ENCODE measurements at places on chromosomes 6 and 20.

DNA sequence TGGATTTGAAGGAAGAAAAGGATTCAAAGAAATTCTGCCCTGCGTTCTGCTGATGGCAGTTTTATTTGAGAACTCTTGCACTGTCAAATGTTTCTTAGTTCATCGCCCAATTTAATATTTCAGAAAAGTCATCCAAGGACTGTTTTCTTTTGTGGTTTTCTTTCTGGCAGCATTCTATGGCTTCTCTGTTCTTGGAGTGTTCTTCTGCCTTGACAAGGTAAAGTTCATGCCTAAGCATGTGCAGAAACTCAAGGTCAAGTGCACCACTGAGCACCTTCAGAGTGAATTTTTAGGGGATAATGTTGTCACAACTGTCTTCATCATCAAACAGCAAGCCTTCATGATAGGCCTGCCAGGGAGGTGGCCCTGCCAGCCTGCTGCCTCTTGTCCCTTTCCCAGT is 225.6 kb downstream of the PLCB1 start:
- DNase-seq = no peak

DNA sequence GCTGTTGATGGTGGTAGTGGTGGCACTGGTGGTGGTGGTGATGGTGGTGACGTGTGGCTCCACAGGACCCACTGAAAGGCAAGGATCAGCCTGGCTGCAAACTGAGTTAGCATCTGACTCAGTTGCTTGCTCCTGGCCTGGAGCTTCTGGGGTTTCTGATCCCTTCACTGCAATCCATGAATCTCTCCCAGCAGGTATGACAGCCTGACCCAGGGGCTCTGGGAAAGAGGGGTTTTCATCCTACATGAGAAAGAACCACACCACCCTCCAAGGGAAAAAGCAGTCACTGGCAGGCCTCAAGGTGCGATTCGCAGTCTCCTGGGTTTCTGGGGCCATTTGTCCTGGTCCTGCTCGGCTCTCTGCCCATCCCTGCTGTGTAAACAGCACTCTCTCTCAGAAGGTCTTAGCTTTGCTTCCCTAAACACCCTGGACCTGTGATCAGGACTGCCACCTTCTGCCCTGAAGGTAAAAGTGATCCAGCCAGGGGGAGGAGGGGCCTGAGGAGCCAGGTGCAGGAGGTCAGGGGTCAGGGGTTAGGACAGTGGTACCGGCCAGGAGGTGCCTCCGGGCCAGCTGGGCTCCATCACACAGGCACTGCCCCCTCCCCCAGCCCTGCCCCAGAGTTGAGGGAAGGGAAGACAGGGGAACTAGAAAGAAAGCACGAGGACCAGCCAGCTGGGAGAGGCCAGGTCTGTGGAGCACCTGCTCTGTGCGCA is 152.0 kb downstream of the BMP7 start:
- DNase-seq = no peak

DNA sequence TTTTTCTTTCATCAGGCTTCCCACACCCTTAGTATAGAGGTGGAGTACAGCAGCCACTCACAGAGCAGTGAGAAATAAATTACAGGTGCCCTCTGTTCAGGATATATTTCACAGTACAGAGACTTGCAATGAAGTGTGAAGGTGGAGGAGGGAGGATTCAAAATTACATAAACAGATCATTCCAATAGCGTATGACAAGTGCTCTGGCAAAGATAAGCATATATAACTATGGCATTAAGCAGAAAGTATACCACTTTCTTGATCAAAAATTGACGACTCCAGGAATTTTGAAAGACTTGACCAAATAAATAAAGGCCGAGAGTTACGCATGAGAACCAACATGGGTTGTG is 108.7 kb downstream of the GPX5 start:
- no peak for DNase-seq

- DNase-seq = no peak
Observed at GRCh38 chr6:63307581-63308246, 12.1 kb downstream of the LGSN start.

GRCh38 chr6:16130437-16130891 is 1.6 kb downstream of the MYLIP start:
- no peak for DNase-seq

DNA sequence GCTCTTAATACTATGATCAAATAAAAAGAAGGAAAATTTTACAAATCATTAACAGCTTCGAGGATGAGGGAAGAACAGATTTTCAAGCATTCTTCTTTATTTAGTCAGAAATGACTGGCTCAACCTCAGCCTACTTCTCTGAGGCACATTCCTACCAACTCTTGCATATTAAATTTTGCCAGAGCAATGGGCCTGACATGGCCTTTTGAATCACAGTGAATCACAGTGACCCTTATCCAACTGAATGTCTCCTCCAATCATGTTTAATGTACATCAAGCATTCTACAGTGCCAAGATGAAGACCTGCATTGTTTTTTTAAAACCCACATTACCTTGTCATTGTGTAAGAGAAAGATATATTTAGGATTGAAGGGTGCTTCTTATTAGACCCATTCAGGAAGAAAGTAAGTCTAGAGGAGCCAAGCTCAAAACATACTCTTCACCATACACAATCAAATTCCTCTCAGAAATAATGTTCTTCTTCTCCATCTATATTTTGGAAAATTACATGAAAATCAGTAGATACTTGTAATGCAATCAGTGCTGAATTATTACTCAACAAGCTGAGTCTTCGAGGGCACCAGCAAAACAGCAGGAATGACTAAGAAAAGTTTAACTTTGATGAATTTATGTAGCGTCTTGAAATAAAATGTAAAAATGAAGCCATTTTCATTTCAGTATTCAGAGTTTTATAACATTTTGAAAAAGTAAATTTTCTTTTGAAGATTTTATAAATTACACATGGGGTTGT is 44.1 kb upstream of the MOXD1 start:
- DNase-seq = no peak

DNA sequence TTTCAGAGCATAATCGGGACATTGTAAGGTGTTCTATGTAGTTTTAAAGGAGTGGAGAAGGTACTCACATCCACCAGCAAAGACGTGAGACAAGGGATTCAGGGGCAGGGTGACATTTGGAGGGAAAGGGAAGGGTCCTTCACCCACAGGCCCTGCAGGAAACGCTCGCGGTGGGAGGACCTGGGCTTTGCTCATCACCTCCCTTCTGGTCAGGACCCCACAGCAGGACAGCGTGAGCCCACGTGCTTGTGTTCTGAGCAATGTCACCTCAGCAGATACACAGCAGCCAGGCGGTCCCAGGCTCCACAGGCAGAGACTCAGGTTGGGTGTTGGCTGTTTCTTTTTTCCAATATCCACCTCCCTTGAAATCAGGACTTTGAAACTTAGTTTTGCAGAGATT is 27.5 kb downstream of the DLL1 start:
- DNase-seq = no peak

GRCh38 chr20:49594143-49594930 is 26.4 kb upstream of the PTGIS start:
- DNase-seq = peak; percentile 73

- DNase-seq = no peak
Observed at GRCh38 chr6:44001318-44002066, 125.8 kb downstream of the MRPL14 start.

DNA sequence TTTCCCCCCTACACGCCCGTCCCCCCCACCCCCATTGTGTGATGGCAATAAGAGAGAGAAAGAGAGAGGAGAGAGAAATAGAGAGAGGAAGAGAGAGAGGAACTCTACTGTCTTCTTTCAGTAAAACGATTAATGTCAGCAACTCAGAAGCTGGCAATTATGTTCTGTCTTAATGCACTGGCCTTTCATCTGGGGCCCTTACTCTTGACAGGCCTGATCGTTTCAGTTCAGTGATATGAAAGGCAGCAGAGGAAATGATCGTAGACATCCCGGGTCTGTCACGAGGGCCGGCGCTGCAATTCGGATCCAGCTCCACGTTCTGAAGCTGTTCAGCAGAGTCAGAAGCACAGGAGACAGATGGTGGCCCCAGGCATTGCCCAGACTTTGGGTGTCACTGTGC is 308.9 kb downstream of the ZNF217 start:
- DNase-seq = no peak

- DNase-seq = no peak
Observed at GRCh38 chr6:16741112-16742016, 19.9 kb downstream of the ATXN1 start.

DNA sequence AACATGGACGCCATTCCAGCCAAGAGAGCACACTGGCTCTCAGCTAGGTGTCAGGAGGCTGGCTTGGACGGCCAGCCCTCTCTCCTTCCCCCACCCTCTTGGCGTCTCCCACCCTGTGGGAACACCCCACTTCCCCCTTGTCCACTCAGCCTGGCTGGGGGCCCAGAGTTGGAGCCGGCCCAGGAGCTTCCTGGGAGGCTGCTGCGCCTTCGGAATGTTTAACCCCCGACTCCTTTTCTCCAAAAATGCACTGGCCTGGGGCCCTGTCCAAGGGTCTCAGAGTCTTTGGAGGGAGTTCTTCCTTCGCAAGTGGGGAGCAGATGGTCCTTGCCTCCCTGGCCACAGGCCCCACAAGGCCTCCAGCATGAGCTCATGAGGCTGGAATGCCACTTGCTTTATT is 4.1 kb downstream of the ADAM33 start:
- no peak for DNase-seq

GRCh38 chr6:121912905-121913304 is 477.5 kb downstream of the GJA1 start:
- no peak for DNase-seq

- DNase-seq = no peak
Observed at GRCh38 chr20:20439602-20440190, 71.8 kb downstream of the INSM1 start.

GRCh38 chr6:149964308-149965193 is 808 bp downstream of the ULBP1 start:
- DNase-seq = peak; percentile 19

DNA sequence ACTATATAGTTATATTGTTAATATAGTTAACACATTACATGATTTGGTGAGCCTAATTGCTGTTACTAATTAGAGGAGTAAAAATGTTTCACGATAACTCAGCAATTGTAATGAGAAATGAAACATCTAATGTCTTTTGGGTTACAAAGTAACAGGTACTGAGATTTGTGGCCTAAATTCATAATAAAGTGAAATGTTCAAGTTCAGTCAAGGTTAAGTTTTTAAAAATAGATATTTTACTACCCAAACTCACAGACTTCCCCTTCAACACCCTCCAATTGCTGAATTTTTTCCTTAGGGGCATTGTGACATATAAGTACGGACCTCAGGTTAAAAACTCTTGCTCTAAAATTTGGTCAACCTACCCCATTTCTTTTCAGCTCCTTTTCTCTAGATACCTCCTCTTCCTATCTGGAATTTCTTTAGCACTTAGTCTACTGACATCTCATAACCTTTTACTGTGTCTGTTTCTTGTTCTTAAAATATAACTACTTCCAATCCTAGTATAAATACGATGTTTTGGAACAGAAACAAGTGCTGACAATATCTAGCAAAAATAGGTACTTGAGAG is 112.3 kb upstream of the PRSS16 start:
- no peak for DNase-seq

DNA sequence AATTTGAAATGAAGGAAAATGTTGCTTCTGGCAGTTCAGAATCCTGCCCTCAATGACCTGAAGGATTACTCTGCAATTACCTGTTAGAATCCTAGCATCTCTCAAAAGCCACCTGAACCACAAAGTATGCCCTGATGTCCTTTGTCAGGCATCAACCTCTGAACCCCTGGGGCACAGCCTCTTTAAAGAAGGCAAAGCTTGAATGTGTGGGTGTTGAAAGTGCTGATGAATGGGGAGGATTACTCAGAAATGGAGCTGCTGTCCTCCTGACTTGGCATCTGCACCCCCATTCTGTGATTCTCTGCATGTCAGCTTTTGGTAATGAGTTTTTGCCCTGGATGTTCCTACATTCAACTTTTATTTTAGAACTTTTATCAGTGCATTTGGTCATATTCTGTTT is 179.2 kb downstream of the PKHD1 start:
- DNase-seq = no peak

GRCh38 chr20:8242066-8242465 is 110.0 kb downstream of the PLCB1 start:
- DNase-seq = no peak

DNA sequence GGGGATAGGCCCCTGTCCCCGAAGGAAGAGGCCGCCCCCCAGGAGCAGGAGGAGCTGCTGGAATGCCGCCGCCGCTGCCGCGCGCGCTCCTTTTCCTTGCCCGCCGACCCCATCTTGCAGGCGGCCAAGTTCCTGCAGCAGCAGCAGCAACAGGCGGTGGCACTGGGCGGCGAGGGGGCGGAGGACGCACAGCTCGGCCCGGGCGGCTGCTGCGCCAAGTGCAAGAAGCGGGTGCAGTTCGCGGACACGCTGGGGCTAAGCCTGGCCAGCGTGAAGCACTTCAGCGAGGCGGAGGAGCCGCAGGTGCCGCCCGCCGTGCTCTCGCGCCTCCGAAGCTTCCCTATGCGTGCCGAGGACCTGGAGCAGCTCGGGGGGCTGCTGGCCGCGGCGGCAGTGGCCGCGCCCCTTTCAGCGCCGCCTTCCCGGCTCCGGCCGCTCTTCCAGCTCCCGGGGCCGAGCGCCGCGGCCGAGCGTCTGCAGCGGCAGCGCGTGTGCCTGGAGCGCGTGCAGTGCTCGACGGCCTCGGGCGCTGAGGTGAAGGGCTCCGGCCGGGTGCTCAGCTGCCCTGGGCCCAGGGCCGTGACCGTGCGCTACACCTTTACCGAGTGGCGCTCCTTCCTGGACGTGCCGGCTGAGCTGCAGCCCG is 630 bp downstream of the PPP1R3G start:
- no peak for DNase-seq

DNA sequence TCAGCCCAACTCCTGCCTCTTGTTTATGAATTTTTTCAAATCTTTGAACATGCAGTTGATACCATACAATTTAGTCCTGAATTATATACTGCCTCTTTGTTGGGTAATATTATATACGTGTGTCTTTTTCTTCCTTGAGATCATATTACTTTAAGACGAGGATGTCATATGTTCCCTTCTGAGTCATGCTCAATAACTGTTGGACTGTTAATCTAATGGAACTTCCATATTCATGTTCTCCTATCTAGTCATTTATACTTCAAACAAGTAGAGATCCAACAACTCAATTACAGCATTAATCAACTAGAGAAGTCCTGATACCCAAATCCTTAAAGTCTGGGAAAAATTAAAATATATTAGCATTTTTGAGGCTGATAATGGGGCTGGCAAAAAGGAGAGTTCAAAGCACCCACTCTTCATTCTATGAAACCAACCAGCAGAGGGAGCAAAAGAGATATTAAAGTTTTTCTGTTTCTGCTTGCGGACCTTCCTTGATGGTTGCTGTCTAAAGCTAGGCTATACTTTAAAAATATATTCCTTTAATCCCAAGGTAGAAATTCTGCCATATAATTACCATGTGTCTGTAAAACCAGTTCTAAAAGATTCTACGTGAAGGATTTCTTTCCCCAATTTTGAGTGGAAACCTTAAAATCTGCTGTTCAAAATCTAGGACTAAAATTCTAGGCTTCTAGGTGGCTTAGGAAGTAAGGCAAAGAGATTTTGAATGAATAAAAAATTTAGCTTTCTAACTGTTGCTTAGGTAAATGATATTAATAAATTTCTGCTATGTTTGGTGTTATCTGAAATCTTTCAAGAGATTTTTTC is 498.9 kb downstream of the BCKDHB start:
- DNase-seq = no peak

DNA sequence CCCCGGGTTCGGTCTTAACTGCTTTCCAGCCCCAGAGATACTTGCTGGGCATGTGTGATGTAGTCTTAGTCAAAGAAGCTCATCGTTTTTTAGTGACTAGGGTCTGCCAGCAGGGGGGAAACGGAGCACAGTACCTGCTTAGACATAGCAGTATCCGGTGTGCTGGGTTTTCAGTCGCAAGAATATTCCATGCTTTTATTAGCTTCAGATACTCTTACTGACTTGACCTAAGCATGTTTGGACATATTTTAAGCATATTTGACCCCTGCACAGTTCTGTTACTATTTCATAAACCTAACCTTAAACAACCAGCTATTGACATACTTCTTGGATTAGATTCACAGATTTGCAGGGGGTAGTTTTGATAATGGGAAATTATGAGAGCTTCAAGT is 3.0 kb downstream of the E2F3 start:
- peak; percentile 75 for DNase-seq

Data from stimulated activated CD4-positive, alpha-beta T cell treated with anti-CD3 and anti-CD28 coated beads, Interleukin-4, amount 100 ng/mL, for 24 hours (primary cell).